Naive thymus-derived CD4-positive, alpha-beta T cell (primary cell): ENCODE measurements at places on chromosomes 4 and X. TPM values are rescaled to one million over a fixed set of nuclear protein-coding genes. Genes with fewer than 3 reads are reported as not detected.

DNA sequence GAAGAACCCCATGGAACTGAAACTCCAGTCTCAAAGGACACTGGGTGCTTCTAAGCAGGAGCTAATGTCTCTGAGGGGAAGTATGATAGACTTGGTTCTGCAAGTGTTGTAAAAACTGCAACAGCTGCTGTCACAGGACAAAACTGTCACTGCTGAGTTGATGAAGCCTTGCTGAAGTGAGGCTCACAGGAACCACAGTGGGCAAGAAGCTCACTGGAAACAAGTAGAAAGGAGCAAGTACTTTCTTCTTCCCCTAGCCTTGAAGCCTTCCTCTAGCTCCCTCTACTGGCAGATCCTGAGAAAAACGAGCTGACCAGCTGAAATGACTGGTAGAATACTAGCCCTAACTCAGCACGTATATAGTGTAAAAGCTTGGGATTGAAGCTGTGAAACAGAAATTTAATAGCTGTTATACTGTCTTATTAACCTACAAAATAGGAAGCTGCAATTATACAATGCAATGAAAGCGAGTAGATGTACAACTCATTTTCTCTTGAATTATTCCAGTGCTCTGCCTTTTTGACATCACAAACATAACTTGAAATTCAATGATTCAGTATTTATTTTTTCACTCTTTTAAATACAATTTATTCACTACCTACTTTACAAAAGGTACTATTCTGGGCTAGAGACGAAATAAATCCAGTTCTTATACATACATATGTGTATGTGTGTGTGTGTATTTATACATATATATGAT, 91.4 kb downstream of the GABRB1 start:
- DNase-seq, result no peak

DNA sequence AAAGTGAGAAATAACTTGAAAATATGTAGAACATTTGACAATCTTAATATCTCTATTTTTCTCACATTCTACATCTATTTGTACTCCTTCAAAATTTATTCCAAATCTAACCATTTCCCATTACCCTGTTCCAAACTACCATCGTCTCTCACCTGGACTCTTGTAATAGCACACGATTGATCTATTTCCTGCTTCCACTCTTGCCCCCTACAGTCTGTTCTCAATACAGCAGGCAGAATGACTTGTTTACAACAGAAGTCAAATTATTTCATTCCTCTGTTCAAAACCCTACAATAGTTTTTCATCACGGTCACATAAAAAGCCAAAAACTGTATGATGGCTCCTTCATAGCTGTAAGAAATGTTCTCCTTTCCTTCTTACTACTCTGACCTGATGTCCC, 21.1 kb upstream of the LUZP4 start:
- DNase-seq, result no peak

GRCh38 chr4:23130845-23131244, 438.1 kb downstream of the GBA3 start:
- no peak for DNase-seq

DNA sequence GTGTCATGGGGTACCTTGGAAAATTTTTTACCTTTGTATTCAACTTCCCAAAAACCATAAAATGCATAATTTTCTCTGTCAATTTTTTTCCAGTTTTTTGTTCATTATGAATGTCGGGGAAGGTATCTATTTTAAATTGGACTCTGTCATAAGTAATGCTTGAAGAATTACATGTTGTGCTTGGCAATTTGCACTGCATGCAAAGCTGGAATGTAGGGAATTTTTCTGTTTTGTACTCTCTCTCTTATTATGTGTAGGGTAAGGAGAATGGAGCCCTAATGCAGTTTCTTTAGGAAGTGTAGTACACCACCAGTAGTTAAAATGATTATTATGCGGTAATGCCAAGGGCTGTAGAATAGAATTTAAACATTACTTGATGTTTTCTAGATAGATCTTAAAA, 137.7 kb upstream of the LIMCH1 start:
- DNase-seq, result no peak

- DNase-seq, result no peak
These were observed 506.9 kb upstream of the PCDH10 start for GRCh38 chr4:132642016-132642817.

- DNase-seq, result no peak
These were observed 9.7 kb downstream of the SLC39A8 start for GRCh38 chr4:102335616-102336015.

- DNase-seq, result no peak
These were observed 1018.8 kb upstream of the HS3ST1 start for GRCh38 chr4:12447451-12447850.

GRCh38 chrX:7746856-7747255, 96.1 kb upstream of the VCX start:
- DNase-seq, result no peak

GRCh38 chr4:149719806-149720205, 95.8 kb downstream of the IQCM start:
- DNase-seq, result no peak

Gene STS
- 0.93 TPM for total RNA-seq

Gene TMSB15A
- 0.46 TPM in 1 of 2 replicates, not detected in the other for total RNA-seq

Gene TBL1X
- 27.8 and 28.9 TPM in 2 replicates for total RNA-seq

Gene ARAP2
- 78.5 TPM for total RNA-seq
